ENCODE measurements at places on chromosomes 16 and 17.

DNA sequence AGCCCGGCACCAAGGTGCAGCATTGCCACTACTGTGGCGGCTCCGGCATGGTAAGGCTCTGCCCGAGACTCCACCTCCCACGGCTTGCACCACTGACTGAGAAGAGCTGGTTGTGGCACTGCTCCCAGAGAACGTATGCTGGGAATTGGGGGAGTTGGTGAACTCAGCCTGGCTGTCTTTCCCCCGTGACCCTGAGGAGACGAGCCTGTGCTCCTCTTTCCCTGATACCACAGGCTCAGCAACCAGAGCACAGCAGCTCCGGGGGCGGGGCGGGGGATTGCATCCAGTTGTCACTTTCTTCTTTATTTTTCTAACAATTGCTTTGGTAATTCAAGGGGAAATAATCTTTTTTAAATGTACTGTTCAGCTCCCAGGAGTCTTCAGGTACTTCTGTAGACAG lies 16.7 kb downstream of the DNAJA3 start:
- no peak for DNase-seq

- no peak for DNase-seq
These were observed 46.7 kb downstream of the WNT3 start for GRCh38 chr17:46771561-46772474.

- no peak for DNase-seq
These were observed 7.8 kb upstream of the RNASEK start for GRCh38 chr17:7004398-7005253.

DNA sequence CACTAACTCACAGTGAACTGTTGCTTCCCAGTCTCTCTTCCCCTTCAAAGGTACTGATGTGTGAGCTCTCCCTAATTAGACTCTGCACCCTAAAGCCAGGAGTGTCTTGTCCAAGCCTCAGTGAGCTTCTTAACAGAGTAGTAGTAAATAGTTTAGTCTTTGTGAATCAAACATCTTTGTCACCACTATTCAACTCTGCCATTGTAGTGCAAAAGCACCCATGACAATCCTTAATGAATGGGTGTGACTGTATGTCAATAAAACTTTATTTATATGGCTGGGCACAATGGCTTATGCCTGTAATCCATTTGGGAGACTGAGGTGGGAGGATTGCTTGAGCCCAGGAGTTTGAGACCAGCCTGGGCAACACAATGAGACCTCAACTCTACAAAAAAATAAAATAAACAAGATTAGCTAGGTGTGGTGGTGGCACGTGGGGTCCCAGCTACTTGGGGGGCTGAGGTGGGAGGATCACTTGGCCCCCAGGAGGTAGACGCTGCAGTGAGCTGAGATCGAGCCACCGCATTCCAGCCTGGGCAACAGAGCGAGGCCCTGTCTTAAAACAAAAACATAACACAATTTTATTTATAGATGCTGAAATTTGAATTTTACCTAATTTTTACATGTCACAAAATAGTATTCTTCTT lies 45.5 kb upstream of the TNRC6A start:
- DNase-seq: no peak

All from stimulated activated CD4-positive, alpha-beta T cell treated with anti-CD3 and anti-CD28 coated beads, Interleukin-2, amount 100 ng/mL, for 48 hours (primary cell).